ENCODE measurements at places on chromosomes 2 and 18.

DNA sequence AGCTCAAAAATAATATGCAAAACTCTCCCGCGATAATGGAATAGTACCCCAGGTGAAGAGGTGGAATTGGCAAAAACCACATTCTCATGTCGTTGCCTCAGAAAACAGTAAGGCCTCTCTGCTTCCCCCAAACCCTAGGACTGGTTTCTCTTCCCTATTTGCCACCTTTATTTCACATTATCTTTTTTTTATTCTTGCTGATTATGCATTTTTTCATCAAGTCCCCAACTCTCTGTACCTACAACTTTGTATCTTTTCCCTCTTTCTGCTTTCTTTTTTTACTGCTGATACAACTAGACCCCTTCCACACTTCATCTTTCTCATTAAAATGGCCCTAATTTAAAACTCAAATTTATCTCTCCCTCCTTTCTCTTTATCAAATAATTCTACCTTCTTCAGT is 1472.2 kb downstream of the SUCLG1 start:
- no peak for DNase-seq

- no peak for DNase-seq
Observed at GRCh38 chr2:164960159-164960558, 4.8 kb upstream of the SLC38A11 start.

GRCh38 chr2:68918497-68918896 is 34.2 kb downstream of the GKN2 start:
- DNase-seq, result no peak

DNA sequence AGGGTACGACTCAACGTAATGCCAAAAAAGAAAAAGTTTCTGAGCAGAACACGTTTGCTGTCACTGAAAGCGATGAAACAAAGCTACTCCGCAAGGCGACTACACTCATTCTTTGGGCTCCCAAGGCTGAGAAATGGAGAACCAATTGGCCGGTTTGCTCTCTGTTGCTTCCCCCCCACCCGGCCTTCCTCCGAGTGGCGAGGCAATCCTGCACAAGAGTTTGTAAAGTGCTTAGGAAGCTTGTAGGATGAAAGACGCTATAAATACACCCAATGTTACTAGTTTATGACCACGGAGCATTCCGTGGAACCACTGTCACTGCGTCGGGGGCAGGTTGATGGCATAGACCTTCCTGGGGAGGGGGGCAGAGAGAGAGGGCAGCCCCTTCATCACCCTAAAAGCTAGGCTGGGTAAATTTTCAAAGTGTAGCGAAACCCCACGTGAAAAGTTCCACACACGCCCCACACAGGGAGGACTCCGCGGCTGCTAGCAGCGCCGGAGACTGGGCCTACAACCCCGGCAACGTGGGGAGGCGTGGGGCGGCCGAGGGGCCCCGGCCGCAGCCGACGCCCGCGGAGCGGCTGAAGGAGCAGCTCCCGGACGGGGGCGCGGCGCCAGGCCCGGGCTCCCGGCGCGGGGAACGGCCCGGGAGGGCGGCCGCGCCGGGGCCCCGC is 915 bp downstream of the CUL3 start:
- peak; percentile 11 for DNase-seq

GRCh38 chr2:147460155-147460554 is 384.7 kb upstream of the ACVR2A start:
- DNase-seq, result no peak

- DNase-seq, result no peak
Observed at GRCh38 chr2:86243950-86244733, 44.9 kb downstream of the MRPL35 start.

DNA sequence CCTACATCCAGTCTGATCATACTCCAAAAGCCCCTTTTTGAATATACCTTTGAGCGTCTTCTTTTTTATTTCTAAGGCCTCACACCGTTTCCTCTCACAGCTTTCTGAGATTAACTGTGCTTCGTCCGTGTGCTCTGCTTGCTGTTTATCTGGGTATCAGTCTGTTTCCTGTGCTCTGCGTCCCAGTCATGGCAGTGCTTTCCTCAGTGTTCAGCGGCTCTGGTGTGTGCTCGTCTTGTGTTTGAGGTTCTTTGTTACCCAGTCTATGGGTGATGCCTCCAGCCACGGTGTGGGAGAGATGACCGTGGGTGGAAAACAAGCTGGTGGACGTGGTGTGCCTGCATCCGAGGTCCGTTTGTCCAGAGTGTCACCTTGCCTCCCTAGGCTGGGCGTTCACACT is 33.6 kb upstream of the BIN1 start:
- no peak for DNase-seq

DNA sequence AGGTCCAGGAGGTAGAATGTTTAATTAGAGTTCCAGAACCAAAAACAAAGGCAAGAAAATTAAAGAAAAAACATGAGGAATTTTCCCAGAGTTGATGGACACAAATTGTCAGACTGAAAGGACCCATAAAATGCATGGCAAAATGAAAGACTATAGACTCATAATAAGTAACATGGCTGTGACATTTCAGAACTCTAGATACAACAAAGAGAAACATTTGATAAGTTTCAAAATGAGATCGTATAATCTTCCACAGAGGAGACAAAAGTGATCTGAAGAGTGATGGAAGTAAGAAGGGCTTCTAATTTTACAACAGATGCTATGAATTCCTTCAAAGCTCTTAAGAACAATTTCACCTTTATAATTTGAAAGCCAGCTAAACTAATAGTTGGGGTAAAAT is 20.4 kb downstream of the ORC4 start:
- DNase-seq, result no peak

- DNase-seq, result no peak
Observed at GRCh38 chr2:60837123-60837522, 44.3 kb upstream of the REL start.

DNA sequence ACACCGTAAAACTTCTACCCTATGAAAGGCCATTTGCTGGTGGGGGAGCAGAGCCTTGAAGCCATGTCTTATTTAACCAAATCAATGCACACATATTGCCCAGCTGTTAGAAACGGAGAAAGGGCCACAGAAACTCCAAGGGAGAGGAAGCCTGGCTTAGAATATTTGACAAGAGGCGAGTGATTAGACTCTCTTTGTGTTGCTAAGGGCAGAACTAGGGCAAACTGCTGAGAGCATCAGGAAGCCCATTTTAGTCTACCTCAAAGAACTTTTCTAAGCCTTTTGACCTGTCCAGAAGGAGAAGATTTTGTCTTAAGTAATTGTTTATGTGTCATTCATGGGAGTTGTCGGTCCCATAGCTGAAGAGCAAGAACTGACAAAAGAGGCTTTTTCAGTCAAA is 54.4 kb upstream of the CELF4 start:
- no peak for DNase-seq

DNA sequence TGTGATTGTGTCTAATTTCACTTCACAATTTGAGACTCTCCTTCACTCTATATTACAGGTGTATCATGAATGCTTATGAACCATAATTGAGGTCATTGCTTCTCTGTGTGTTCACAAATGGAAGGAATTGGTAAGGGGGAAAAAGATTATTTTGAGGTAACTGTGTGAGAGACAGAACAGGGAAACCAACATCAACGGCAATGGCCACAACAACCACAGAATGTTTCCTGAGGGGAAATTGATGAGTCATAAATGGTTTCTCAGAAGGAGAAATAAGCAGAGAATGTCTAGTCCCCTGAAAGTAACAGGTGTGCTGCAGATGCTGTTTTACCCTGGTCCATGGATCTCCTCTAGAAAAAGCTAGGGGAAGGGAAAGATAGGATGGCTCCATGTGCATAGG is 361.2 kb upstream of the GALNT5 start:
- DNase-seq, result no peak

- no peak for DNase-seq
Observed at GRCh38 chr18:22432657-22433137, 15.0 kb upstream of the CTAGE1 start.

GRCh38 chr2:180692322-180692721 is 288.1 kb upstream of the UBE2E3 start:
- no peak for DNase-seq

DNA sequence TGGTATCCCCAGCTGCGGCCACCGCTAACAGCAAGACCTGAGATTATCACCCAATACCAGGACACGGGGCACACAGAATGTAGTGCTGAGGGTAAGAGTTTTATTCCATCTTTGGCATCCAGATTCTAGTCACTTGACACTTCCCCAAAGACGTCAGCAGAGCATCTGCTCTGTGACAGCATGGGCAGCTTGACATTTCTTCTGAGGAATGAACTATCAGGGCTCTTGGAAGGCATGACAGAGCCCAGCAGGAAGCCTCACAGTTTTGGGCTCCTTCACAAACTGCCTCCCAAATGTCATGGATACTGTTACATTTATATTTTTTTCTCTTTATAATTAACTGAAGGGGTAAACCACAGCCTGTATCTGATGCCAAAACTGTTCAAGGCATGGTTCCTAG is 1010.7 kb downstream of the TDRD15 start:
- no peak for DNase-seq

DNA sequence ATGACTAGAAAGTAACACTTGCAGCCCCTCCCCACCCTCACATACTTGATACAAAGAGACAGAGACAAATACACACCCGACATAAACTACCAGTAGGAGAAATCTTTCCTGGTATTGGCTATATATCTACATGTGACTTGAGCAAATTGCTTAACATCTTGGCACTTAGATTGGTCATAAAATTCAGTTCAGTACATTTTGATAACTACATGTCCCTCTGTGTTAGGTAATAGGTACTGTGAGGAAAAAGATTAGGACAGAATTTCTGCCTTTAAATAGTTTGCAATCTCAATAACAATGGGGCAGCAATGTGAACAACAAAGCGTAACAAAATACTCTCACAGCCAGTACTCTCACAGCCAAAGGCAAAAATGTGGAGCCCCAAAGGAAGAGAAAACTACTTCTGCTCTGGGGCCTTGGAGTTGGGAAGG is 670.0 kb upstream of the ACVR2A start:
- no peak for DNase-seq

DNA sequence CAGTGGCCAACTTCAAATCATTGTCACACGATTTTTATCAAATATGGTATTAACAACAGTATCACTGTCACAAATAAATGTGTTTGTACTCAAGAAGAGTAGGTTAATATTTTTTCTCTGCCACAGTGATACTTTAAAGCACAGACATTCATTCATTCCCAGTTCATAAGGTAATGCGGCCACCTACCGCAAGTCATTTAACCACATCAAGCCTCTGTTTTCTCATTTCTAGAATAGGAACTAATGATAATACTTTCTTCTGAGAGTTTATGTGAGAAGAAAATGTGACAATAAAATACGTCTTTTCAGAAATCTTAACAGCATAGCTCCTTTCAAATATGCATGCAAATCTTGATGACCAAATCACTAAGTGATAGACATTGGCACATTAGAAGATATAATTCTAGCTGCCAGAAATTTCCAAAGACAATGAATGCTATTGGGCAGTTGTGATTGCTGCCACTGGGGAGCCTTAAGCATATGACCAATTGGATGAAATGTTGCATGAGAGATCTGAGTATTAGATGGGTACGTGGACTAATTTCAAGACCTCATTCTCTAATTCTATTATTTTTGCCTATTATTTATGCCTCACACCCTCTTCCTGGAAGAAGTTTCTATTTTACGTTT is 430.9 kb downstream of the PID1 start:
- no peak for DNase-seq

DNA sequence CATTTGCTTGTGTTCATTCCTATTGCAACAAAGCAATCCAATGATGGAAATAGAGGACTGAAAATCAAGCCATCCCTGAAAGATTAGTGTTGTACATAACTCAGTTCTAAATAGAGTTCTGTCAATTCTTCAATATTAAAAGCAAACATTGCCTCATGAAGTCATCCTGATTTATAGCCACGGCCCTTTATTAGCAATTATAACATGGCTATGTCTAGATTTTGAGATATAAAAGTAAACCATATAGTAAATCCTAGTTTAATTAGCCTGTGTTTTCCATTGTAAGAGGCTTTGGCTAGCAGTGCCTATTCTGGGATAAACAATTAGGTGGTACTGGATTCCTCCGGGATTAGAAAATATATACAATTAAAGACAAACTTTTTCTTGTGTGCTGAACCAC is 33.2 kb upstream of the VIT start:
- no peak for DNase-seq

- no peak for DNase-seq
Observed at GRCh38 chr2:46170611-46171350, 126.4 kb upstream of the EPAS1 start.

DNA sequence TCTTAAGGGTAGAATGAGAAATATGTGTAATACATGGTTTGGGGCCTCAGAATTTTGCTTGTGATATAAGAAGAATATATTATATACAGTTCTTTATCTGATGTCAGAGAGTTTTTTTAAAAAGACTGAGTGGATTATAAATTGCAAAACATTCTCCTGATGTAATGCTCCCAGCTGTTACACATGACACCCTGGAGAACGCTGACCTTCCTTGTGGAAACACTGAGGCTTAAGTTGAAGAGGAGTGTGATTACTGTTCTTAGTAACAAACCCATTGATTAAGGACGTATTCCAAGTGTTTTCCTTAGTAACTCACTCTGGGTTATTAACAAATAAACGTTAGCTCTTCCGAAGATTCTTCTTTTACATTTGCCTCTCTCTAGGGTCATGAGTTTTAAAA is 1069.3 kb upstream of the CNTNAP5 start:
- DNase-seq, result no peak

GRCh38 chr18:48829443-48830149 is 121.2 kb downstream of the SMAD7 start:
- no peak for DNase-seq

DNA sequence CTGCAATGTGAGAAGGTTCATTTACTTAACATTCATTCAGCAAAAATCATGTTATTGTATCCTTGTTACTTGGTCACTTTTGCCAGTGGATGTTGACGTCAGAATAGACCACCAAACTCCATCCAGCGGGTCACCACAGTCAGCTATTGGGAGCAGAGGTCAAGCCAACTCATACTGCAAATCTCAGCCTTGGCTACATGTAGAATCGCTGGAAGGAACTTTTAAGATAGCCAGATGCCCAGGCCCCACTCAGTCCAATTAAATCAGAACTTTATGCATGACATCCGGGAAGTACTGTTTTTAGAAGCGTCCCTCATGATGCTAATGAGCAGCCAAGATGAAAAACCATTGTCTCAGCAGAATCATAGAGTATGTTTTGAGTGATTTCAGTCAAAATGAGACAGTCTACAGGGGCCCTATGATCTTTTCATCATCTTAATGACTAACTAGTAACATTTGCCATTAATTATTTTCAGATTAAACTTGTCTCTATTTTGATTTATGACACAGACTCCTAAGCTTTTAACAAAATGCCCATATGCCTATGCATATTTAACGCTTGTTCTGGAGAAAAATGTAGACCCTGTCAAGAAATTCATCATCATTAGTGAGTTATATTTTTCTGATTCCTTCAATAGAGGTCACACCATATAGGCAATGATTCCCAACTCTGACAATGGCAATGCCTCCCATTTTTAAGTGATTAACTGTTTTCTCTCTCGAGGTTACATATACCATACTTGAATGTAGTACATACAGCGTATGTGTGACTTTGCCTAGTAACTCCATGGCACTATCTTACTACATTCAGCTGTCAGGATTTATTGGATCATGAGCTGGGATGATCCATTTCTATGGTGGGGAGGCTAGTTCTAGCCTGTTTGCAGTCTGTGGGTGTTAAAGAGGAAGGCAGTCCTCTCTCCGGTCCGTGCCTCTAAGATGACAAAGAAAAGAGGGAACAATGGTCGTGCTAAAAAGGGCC is 63.7 kb upstream of the CCBE1 start:
- DNase-seq, result no peak

- DNase-seq, result no peak
Observed at GRCh38 chr2:108554528-108554927, 20.3 kb downstream of the LIMS1 start.

Measured in activated effector memory CD4-positive, alpha-beta T cell treated with Interleukin-2 at 50 U/mL for 16 hours (primary cell).